ENCODE measurements at places on chromosomes 1 and 21.
A peak's percentile ranks its signal among the peaks of the same experiment; 100 is the strongest.

- no peaks in the 10 kb centered on the region for H3K4me1 ChIP-seq
- no peak overlapping the region for H3K27ac ChIP-seq
- DNase-seq, result no peak
- no peaks in the 10 kb centered on the region for H3K36me3 ChIP-seq
Observed at GRCh38 chr1:23110391-23110790, 58.3 kb downstream of the LUZP1 start.

- no peak overlapping the region for H3K4me3 ChIP-seq
- peaks cover 10% of the 10 kb centered on the region for H3K4me1 ChIP-seq
Observed at GRCh38 chr1:10717296-10718082, 79.0 kb downstream of the CASZ1 start.

GRCh38 chr21:34700605-34701004, 31.8 kb downstream of the CLIC6 start:
- DNase-seq, result no peak
- no peak overlapping the region for H3K27ac ChIP-seq
- no peak overlapping the region for H3K4me3 ChIP-seq
- H3K27me3 ChIP-seq, result no peaks in the 10 kb centered on the region

DNA sequence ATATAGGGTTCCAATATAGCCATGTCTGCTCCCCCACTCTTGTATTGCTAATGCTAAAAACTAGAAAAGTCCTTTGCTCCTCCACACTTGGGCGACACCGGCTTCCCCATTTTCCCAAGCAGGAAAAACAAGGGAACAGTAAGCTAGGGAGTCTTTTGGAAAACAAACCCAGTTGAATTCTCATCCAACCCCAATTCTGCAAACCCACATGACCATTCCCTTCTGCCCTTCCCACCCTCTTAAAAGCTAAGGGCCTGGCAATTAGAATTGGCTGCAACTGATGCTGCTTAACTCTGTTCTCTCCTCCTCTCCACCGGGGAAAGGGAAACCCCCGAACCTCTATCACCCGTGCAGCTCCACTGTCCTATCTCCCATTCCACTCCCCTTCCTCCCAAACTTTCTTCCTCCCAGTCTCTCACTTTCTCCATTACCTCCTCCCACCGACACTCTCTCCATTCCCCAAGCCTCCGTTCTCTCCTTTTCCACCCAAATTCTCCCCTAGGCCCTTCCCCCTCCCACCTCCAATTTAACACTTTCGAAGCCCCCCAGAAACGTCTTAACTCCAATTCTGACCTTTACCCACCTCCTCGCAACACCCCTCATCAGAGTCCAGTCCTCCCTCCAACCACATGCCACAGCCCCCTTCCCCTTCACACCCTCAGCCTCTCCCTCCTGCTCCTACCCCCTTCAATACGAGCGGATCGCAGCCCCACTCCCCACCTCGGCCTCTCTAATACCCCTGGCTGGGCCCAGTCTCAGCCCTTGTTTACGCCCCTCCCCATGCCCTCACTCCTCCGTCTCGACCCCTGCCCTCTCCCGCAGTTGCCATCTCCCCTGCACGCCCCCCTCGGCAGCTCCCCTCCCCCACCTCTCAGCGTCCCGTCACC, 701 bp downstream of the DEDD start:
- H3K4me1 ChIP-seq, result peaks cover 11% of the 10 kb centered on the region
- H3K36me3 ChIP-seq, result peaks cover 23% of the 10 kb centered on the region
- DNase-seq, result peak; percentile 42
- H3K27ac ChIP-seq, result peak overlapping the region; percentile 99

DNA sequence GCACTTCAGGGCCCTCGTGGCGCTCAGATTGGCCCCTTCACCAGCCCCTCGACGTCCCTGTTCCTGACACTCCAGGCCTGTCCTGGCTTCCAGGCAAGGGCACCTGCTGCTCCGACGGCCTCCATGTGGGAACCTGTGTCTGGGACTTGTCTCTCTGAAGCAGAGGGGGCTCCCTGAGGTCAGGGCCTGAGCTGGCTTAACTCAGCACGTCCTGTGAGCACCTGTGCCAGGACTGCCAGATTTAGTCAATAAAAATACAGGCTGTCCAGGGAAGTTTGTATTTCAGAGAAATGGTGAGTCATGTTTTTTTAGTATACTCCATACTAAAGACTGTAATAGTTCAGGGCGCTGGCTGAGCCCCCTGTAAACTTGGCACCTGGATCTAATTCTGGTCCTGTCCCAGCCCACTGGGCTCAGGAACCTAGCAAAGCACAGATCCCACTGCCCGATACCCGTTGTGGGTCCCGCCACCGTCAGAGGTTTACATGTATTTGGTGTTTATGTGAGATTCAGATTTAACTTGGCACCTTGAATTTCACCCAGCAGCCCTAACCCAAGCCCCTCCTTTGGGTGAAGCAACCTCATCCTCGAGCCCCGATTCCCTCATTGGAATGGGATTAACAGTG, 109.9 kb upstream of the IFFO2 start:
- peaks cover 4% of the 10 kb centered on the region for H3K4me1 ChIP-seq
- H3K4me3 ChIP-seq, result no peak overlapping the region
- no peak overlapping the region for H3K27ac ChIP-seq
- no peaks in the 10 kb centered on the region for H3K27me3 ChIP-seq
- no peaks in the 10 kb centered on the region for H3K36me3 ChIP-seq

GRCh38 chr1:159804924-159805323, 2.8 kb downstream of the FCRL6 start:
- no peaks in the 10 kb centered on the region for H3K36me3 ChIP-seq
- no peaks in the 10 kb centered on the region for H3K27me3 ChIP-seq
- H3K4me3 ChIP-seq, result no peak overlapping the region
- no peak for DNase-seq
- no peaks in the 10 kb centered on the region for H3K4me1 ChIP-seq

DNA sequence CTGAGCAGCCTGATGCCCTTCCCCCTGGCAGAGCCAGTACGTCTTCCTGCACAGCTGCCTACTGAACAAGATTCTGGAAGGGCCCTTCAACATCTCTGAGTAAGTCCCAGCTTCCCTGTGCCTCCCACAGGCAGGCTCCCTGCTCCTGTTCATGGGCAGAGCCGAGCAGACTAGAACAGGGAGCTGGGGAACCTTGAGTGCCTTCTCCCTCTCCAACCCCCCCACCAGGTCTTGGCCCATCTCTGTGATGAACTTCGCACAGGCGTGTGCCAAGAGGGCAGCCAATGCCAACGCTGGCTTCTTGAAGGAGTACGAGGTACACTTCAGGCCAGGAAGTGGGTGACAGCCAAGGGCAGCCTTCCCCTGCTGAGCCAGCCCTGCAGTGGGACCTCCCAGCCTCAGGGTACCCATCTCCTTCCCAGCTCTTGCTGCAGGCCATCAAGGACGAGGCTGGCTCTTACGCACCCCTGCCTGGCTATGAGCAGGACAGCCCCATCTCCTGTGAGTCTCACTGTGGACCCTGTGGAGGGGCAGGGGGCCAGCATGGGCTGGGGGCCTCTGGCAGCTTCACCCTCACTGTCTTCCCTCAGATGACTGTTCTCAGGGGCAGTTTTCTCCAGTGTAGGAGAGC, 6.4 kb upstream of the LGR6 start:
- H3K4me1 ChIP-seq, result no peaks in the 10 kb centered on the region
- no peak overlapping the region for H3K27ac ChIP-seq
- DNase-seq, result no peak
- H3K4me3 ChIP-seq, result no peak overlapping the region
- H3K36me3 ChIP-seq, result no peaks in the 10 kb centered on the region

GRCh38 chr1:237309595-237310118, 267.7 kb downstream of the RYR2 start:
- no peaks in the 10 kb centered on the region for H3K27me3 ChIP-seq
- DNase-seq, result no peak
- H3K36me3 ChIP-seq, result no peaks in the 10 kb centered on the region

- H3K27ac ChIP-seq, result no peak overlapping the region
- H3K4me3 ChIP-seq, result no peak overlapping the region
- no peaks in the 10 kb centered on the region for H3K4me1 ChIP-seq
- H3K27me3 ChIP-seq, result no peaks in the 10 kb centered on the region
- no peak for DNase-seq
Observed at GRCh38 chr21:40115775-40116174, 248.5 kb downstream of the PCP4 start.

- H3K36me3 ChIP-seq, result no peaks in the 10 kb centered on the region
- H3K4me3 ChIP-seq, result no peak overlapping the region
- no peaks in the 10 kb centered on the region for H3K27me3 ChIP-seq
- peak; percentile 80 for DNase-seq
Observed at GRCh38 chr1:41537788-41538351, 53.4 kb upstream of the EDN2 start.

- no peak for DNase-seq
- H3K4me1 ChIP-seq, result no peaks in the 10 kb centered on the region
- H3K36me3 ChIP-seq, result no peaks in the 10 kb centered on the region
- peak overlapping the region; percentile 67 for H3K4me3 ChIP-seq
Observed at GRCh38 chr21:45405271-45405818, 380 bp downstream of the COL18A1 start.
